Ovary (tissue), 10 donors: ENCODE measurements at places on chromosomes 2 and 18. TPM values are rescaled to one million over a fixed set of nuclear protein-coding genes. Genes with fewer than 3 reads are reported as not detected.

DNA sequence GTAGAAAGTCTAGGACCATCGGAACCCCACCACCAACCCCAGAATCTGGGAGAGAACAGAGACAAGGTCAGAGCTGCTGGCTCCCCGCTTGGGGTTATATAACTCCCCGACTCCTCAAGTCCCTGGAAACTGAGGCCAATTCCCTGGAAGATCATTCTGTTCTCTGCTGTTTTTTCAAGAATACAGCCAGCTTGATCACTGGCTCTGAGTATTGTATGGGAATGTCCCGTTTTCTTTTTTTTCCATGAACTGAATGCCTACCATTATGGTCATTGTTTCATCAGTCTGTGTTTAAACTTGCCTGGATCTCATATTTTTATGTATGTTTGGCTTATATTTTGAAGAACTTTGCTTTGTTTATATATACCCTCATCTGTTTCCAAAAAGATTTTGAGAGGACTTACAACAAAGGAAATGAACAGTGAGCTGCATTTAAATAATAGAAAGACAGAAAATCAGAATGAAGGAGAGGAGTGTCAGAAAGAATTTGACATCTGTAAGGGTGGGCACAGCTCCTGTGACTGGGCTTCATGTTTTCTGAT is 90.0 kb upstream of the ALPP start:
- H3K27me3 ChIP-seq = no peaks in the 10 kb centered on the region
- peaks cover 23% of the 10 kb centered on the region for H3K4me1 ChIP-seq
- no peaks in the 10 kb centered on the region for H3K36me3 ChIP-seq

DNA sequence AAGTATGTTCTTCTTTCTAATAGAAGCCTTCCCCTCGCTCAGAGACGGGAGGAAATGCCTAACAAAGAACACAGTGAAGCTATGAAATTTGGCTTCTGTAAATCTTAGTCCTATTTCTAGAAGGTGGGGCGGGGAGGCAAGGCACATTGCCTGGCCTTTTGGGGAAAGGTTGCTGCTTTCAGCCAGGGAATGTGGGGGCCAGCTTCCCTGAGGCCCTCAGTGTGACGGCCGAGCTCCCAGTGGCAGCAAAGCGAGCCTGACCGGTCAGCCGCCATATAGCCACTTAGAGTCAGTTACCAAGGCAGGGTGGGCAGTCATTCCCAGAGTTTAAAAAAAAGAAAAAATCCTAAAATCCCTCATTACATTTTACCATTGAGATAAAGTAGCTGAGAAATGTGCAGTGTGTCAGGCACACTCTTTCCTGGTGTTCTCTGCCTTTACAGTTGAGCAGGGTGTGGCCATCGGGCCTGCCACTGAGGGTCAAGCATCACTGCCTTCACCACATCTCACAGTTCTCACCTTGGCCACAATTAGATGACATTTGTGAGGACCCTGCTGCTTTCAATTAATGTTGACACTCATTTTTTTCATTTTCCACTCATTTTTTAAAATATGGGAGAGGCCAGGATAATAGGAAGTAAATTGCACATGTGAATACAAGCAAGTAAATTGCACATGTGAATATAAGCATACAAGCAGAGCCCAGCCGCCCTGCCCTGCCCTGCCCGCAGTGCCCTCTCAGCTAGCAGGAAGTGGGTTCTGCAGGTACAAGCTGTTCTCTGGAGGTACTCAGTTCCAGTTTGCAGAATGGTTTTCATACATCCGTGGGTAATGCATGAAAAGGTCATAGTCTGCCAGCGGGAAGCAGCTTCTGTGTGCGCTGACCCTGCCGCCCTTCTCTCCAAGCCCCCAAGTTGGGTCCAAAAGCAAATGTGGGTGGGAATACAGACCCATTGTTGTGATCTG is 76.9 kb downstream of the WDSUB1 start:
- no peaks in the 10 kb centered on the region for H3K27me3 ChIP-seq
- H3K4me3 ChIP-seq = no peak overlapping the region
- H3K4me1 ChIP-seq = no peaks in the 10 kb centered on the region
- no peak overlapping the region for H3K27ac ChIP-seq
- no peaks in the 10 kb centered on the region for H3K36me3 ChIP-seq

Gene C2orf80
- not detected for total RNA-seq

DNA sequence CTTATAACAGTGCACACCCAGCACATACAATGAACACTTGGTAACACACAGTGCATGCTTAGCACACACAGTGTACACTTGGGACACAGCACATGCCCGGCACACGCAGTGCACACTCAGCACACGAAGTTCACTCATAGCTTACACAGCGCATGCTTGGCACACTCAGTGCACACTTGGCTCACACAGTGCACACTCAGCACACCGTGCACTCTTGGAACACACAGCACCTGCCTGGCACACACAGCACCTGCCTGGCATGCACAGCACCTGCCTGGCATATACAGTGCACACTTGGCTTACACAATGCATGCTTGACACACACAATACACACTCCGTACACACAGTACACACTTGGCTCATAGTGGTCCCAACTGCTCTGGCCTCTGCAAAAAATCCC is 128.2 kb downstream of the GALR1 start:
- no peaks in the 10 kb centered on the region for H3K4me1 ChIP-seq
- H3K36me3 ChIP-seq = no peaks in the 10 kb centered on the region

GRCh38 chr2:45957533-45958227 is 306.2 kb downstream of the PRKCE start:
- no peak for DNase-seq
- no peak overlapping the region for H3K27ac ChIP-seq
- H3K27me3 ChIP-seq = no peaks in the 10 kb centered on the region
- no peaks in the 10 kb centered on the region for H3K36me3 ChIP-seq
- peaks cover 3% of the 10 kb centered on the region for H3K4me1 ChIP-seq

DNA sequence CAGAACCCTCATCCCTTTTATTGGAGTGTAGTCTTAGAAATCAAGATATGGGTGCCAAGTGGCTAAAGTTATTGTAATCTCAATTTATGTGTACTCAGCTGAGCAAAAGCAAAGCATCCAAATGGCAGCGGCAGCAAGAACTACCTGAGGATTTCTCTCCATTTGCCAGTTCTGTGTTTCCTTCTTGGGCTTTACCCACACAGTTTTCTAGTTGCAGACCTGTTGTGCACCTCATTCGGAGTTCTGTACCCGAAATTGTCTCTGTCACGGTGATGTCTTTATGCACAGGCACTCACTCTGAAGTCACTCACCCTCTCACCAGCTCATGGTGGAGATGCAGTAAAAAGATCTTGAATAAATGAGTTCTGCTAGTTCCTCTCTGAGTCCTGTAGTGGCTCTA is 43.6 kb downstream of the INPP4A start:
- no peaks in the 10 kb centered on the region for H3K36me3 ChIP-seq
- no peak for DNase-seq

DNA sequence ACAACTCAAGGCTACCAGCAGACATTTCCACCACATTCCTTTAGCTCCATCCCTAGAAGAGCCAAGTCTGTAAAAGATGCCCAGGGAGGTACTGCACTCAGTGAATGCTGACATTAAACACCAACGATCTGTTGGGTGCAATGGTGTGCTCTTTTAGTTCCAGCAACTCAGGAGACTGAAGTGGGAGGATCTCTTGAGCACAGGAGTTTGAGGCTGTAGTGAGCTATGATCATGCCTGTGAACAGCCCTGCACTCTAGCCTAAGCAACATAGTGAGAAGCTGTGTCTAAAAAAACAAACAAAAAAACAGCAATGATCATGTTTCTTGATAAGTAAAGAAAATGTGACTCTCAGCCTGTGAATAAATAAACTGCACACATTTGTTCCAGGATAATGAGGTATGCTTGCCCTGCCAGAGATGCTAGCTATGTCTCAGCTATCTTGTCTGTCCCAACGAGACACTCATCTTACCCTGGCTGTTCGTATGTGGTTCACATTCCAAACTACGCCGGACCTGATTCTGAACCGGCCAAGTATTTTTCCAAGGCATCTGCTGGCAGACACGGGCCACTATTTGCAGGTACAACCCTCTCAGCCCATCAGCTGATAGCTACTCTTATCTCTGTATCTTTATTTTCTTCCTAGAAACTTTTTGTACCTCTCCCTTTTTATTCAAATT is 21.8 kb downstream of the TMEM182 start:
- no peaks in the 10 kb centered on the region for H3K36me3 ChIP-seq
- no peaks in the 10 kb centered on the region for H3K27me3 ChIP-seq
- no peak for DNase-seq
- H3K27ac ChIP-seq = no peak overlapping the region
- H3K4me1 ChIP-seq = no peaks in the 10 kb centered on the region
- no peak overlapping the region for H3K4me3 ChIP-seq

DNA sequence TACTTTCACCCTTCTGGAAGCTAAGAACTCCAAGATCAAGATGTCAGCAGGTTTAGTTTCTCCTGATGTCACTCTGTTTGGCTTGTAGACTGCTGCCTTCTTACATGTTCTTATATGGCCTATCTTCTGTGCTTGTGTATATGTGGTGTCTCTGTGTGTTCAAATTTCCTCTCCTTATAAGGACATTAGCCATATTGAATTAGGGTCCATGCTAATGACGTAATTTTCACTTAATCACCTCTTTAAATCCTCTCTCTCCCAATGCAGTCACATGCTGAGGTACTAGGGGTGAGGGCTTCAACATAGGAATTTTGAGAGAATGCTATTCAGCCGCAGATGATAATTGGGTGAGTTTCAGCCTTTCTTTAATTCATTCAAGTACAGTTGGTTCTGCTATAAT is 458.3 kb upstream of the SYT4 start:
- no peaks in the 10 kb centered on the region for H3K27me3 ChIP-seq
- no peaks in the 10 kb centered on the region for H3K36me3 ChIP-seq
- no peak for DNase-seq
- H3K27ac ChIP-seq = no peak overlapping the region
- no peak overlapping the region for H3K4me3 ChIP-seq

Gene TCF23
- 72.2 TPM for total RNA-seq
